CD4-positive, alpha-beta T cell treated with Interleukin-6 at 100 ng/mL for 8 hours (primary cell): ENCODE measurements at places on chromosomes 3 and 15.

DNA sequence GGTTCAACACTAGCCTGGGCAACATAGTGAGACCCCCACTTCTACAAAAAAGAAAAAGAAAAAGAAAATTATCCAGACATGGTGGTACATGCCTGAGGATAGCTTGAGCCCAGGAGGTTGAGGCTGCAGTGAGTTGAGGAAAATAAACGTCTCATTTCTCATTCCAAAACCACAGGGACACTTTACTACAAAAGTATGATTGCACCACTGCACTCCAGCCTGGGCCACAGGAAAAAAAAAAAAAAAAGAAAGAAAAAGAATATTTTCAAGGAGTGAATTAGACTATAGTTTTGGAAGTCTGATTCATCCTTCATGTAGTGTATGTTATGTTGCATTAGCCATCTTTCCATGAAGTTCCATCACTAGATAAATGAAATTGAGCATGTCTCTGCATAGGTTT, 149.5 kb upstream of the THBS1 start:
- DNase-seq: no peak

GRCh38 chr3:56122911-56123310, 345.4 kb downstream of the ERC2 start:
- no peak for DNase-seq

DNA sequence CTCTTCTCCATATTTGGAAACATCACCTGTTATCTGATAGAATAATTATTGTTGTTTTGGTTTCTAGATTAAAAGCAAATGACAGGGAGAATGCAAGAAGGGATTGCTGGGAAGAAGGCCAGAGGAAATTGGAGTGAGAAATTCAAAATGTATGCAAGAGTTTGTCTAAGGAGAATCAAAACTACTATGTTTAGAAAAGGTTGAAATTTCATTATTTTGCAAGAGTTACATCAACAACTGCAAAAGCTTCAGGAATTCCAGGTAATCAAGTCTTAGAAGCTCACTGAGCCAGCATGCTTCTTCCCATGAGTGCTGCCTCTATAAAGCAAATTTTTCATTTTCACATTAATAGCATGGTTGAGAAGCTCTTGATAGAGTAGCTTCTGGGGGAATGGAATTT, 177.2 kb upstream of the GBE1 start:
- DNase-seq: no peak

DNA sequence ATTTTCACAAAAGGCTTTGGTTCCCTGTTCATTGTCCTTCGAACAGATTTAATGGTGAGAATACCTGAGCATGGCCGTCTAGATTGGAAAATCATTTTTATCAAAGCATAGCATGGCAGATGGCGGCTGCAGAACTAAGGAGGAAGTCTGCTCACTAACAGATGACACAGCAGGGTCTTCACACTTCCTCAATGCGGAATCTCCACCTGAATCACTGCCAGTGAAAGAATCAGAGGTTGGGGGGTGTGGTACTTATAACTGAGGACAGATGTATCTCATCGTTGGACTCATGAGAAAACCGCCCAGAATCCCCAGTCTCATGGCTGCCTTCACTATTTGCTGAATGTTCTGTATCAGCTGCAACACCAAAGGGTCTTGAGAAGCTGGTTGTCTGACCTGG, 31.6 kb upstream of the PYGO1 start:
- DNase-seq: no peak

GRCh38 chr3:157159037-157159761, 748 bp downstream of the CCNL1 start:
- DNase-seq: peak; percentile 75

- DNase-seq: no peak
Observed at GRCh38 chr3:177361081-177361938, 164.0 kb upstream of the TBL1XR1 start.

- no peak for DNase-seq
Observed at GRCh38 chr3:51706788-51707731, at the start of gene GRM2. TSS of gene GRM2 (plus strand) at chr3:51707068. CDS start at chr3:51708984, 1,916 bp downstream.

DNA sequence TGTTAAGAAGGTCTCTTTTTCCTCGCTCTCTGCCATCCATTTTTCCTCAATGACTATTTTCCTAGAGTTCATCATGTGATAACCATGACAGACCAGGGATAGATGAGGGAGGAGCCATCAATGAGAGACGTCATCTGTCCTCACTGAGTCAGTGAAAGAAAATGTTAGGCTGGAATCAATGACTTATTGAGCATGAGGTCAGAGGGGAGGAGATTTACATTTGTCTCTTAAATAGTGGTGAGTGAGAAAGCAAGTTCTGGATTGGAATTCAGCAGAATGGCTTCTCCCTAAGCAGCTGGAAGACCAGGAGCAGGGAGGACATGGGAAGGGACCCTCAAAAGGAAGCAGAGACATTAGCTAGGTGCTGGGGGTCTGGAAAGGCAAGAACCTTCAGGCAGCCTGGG, 28.2 kb upstream of the USP3 start:
- DNase-seq: no peak

DNA sequence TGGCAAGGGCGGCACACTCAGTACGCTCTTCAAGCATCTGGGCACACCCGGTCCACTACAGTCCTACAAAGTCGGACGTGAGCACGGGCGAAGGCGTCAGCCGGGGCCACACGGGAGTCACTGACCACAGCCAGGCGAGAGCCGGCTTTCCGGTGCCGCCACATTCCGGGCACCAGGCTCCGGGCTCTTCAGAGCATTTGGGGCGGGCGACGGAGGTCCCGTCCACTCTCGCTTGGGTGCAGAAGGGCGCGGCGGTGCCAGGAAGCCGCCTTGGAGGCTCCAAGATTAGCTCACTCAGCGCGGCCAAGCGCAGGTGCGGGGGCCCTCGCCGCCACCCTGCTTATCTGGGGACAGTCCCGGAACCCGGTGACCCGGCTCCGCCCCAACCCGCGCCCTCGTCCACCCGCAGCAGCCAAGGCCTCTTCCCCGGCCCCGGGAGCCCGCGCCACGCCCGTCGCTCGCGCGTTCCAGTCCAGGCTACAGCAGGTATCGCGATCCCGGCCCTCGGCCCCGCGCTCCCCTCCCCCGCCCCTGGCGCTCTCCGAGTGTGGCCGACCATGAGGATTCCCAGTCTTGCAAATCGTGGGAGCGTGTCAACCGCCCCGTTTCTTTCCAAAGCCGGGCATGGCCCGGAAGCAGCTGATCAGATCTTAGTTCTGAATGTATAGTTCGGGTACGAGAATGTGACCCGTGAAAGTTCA, at the start of gene ADPRH:
TSS of gene ADPRH (plus strand) at position 127 of the 701 bp plus-strand sequence. CDS start 2,678 bp downstream, outside the sequence.
- DNase-seq: peak; percentile 24

- no peak for DNase-seq
Observed at GRCh38 chr3:190305406-190305805, 16.8 kb downstream of the CLDN1 start.

DNA sequence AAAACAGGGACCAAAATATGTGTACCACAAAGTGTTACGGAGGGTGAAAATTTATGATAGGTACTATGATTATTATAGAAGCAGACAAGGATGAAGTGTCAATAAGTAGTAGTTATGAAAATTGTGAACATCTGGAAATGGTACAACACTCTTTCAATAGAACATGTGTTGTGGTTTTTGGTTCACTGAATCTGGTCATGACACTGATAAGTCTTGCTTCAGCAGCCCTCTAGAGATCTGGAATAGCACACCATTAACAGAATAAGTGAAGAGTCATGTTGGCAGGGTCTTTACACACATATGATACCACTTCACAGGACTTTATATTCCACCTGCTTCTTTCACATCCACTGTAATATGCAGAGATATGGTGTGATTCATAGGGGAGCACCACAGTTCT, 985.2 kb upstream of the SEMA6D start:
- DNase-seq: no peak

GRCh38 chr3:143998266-143998665, 26.6 kb downstream of the DIPK2A start:
- no peak for DNase-seq

- DNase-seq: no peak
Observed at GRCh38 chr3:44042772-44043171, 198.9 kb upstream of the TOPAZ1 start.

DNA sequence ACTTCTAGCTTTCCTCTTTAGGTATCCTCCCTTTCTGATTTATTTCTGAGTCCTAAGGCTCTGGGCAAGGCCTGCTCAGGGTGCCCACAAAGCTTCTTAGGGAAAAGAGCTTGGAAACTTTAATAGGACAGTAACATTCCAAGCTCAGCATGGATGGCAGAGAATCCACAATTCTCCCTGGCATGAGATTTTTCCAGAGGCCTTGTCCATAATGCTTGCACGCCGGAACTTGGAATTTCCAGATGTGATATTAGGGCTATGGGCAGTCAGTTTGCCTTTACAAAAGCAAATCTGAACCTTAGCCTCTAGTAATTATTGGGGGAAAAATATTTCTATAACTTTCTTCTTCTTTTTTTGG, 139.0 kb upstream of the RBMS3 start:
- DNase-seq: no peak

DNA sequence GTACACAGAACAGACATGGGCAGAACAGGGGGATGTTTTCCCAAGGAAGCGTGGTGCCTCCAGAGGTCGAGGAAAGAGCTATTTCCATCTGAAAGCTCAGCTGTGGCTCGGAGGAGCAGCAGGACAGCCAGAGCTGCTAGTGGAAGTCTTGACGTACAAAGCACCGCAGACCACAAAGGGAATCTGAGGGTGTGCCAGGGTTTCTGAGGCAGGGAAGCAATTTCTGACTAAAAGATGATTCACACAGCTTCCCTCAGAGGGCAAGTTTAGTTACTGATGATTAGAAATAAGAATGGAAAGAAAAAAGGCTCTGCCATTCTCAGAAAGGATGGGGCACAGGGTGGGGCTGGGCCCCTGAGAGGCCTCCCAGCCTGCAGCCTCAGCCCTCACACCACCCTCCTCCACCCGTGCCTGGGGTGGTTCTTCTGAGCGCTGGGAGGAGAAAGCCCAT, 45.8 kb upstream of the SEC13 start:
- DNase-seq: no peak

GRCh38 chr15:90016721-90017120, 15.6 kb downstream of the ZNF710 start:
- no peak for DNase-seq

GRCh38 chr3:197533927-197534725, 21.6 kb downstream of the BDH1 start:
- no peak for DNase-seq

- DNase-seq: no peak
Observed at GRCh38 chr15:88108991-88109390, 147.5 kb downstream of the NTRK3 start.

- no peak for DNase-seq
Observed at GRCh38 chr3:126126811-126127431, 43.0 kb upstream of the SLC41A3 start.

DNA sequence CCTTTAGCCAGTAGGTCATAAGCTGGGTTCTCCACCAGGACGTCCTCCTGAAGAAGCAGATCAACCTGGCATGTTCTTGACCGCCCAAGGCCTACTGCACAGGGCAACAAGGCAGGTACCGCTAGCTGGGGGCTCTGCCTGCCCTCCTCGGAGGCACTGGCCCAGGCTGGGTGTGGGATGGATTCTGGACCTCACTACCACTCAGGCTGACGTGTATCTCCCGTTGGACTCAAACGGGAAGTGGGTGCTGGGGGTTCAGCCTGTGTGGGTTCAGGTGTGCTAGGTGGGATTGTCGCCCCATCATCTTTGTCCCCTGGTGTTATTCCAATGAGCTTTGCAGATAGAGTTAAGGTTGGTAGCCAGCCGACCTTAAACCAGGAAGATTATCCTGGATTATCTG, 95.0 kb upstream of the SNRPA1 start:
- no peak for DNase-seq

GRCh38 chr15:36742696-36743095, 163.3 kb downstream of the CDIN1 start:
- no peak for DNase-seq

- no peak for DNase-seq
Observed at GRCh38 chr15:61661791-61662190, 398.5 kb downstream of the VPS13C start.

DNA sequence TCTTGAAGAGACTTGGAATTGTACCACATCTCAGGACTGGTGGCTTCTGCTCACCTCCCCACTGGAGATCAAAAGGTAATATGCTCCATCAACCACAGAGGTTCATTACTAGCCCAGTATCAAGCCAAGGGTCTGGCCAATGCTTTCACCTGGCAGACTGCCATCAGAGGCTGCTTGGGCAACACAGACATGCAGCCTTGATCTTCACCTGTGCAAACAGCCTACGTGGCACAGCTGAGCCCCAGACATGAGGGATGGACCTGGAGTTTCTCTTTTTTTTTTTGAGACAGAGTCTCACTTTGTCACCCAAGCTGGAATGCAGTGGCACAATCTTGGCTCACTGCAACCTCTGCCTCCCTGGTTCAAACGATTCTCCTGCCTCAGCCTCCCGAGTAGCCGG, 105.6 kb upstream of the HES1 start:
- no peak for DNase-seq

- no peak for DNase-seq
Observed at GRCh38 chr3:162721736-162722135, 1225.1 kb downstream of the OTOL1 start.

DNA sequence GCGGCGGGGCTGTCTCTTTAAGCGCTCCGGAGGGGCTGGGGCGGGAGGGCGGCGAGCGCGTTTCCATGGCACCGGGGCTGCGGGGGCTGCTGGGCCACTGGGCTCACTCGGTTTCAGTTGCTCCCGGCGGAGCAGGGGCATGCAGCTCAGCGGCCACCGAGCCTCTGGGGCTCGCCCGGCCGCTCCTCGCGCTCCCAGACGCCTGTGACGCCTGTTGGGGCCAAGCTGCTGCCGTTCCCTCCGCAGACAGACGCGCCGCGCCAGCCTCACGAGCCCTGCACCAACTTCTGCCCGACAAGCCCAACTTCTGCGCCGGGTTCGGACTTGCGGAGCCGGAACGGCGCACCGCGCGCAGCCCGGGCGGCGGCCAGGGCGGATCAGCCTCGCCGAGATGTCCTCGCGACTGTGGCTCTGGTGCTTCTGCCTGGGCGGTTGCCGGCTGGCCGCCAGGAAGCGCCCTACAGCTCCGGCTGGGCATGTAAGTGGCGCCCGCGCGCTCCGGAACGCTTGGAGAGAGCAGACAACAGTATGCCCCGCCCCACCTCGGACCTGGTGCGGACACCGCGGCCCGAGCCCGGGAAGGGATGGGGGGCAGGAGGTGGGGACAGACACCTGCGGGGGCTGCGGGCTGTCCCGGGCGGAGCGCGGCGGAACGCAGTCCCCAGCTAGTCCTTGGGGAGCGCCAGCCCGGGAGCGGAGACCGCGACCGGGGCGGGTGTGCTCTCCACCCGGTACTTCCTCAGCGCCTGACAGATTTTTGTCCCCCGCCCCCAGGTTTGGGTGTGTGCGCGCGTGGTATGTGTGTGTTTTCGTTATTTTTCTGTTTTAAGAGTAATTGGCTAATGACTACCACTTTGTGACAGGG, 154.1 kb upstream of the GOLIM4 start:
- no peak for DNase-seq

GRCh38 chr15:89406940-89407607, 72.5 kb upstream of the POLG start:
- no peak for DNase-seq

GRCh38 chr3:33971055-33971454, 172.6 kb downstream of the PDCD6IP start:
- DNase-seq: no peak
